ENCODE measurements at places on chromosomes 7 and 10.

GRCh38 chr10:108411206-108411605 lies 1246.7 kb upstream of the SORCS1 start:
- no peak for DNase-seq

GRCh38 chr10:98388101-98388655 lies 26.8 kb downstream of the PYROXD2 start:
- DNase-seq: no peak

DNA sequence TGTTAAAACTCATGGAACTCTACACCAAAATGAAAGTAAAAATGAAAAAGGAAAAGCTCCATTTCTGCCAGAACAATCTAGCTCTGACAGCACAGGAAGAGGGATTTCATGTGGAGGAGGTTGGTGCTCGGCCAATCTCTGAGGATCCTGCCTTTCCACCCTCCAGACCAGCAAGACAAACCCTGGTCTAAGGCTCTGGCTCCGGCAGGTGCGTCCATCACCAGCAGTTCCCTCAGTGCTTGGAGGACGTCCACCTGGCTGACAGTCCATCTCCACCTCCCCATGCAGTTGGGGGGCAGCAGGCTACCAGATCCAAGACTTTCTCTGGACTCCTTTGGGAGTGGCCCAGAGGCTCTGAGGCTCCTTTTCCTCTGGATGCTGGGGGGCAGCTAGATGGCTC lies 25.0 kb upstream of the LOXL4 start:
- no peak for DNase-seq

DNA sequence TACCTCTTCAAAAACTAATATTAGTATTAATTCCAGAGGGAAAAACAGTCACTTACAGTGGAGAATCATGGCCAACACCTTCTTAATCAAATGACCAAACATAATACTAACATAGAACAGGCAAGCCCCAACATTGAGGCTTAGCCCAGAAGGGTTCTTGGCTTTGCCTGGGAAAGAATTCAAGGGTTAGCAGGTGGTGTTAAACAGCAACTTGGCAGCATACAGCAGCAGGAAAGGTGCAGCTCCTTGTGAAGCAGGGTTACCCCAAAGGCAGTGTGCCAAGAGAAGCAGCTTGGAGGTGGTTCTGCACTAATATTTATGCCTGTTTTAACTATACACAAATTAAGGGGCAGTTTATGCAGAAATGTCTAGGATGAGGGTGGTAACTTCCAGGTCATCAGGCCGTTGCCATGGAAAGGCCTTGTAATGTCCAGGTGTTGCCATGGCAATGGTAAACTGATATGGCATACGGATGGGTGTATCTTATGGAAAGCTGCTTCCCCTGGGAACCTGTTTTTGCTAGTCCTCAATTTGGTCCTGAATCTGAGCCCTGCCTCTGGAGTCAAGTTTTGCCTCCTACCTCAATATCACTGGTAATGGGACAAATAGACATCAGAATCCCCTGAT lies 27.2 kb upstream of the BEND7 start:
- DNase-seq: no peak

DNA sequence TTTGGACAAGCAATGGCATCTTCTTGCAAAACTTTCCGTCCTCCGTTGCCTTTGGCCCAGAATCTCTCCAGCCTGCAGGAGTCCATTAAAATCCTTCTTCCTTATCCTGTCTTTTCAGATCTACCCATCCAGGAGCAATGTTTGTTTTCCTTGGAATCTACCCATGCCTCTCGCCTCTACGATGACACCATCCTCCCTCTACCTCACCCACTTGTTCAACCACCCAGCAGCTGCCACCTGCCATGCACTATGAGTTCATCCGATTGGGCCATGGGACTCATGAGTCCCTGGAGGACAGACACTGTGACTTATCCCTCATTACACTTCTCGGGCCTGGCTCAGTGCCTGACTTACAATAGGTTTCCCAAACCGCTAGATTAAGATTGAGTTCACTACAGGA lies 26.8 kb upstream of the MGMT start:
- DNase-seq: no peak

GRCh38 chr7:39336442-39336841 lies 229.8 kb upstream of the YAE1 start:
- no peak for DNase-seq

DNA sequence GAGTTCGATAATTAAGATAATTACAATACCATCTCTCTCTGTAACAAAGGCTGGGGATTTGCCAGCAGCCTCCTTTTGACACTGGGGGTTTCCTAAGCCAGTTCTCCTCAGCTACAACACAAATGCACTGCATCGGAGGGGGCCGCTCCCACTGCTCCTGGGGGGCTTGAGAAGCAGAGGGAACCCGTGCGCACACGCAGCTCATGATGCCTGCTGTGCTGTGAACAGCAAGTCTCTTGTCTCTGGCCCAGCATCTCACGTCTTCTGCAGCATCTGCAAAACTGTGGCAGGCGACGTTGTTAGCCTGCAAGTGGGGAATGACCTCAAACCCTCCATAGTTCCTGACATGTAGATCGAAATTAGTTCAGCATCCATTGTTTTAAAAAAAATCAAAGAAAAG lies 5.5 kb downstream of the VIPR2 start:
- no peak for DNase-seq

GRCh38 chr7:14687777-14688176 lies 214.8 kb downstream of the DGKB start:
- no peak for DNase-seq

DNA sequence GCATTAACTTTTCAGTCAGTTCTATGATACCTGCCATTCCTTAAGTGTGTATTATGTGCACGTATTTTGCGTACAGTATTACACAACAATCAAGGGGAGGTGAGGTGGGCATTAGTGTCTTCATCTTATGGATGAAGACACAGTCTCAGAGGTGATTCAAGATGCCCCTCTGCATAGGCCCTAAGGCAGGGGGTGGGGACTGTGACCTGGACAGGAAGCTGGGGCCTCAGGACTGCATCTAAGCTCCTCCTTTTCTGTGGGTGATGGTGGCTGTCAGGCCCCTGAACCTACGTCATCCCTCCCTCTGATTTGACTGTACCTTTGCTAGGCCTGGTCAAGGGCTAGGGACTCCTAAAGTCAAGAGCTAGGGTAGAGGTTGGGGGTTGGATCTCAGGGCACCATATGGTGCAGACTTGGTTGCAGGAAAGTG lies 38.9 kb downstream of the HK1 start:
- DNase-seq: no peak
